Posterior cingulate gyrus (tissue), 11 donors: ENCODE measurements at places on chromosomes 16 and 17.
A peak's percentile ranks its signal among the peaks of the same experiment; 100 is the strongest.

DNA sequence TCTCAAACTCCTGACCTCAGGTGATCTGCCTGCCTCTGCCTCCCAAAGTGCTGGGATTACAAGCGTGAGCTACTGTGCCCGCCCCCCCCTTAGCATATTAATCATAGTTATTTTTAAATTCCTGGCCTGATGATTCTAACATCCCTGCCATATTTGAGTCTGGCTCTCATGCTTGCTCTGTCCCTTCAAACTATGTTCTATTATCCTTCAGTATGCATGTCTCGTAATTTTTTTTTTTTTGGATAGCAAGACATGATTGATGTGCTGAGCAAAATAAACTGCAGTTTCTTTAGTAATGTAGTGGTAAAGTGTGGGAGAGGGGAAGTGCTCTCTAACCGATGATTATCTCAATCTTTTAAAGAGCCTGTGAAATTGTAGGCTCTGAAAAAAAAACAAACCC is 34.3 kb upstream of the TMEM92 start:
- no peak for DNase-seq

GRCh38 chr17:61878984-61879612 is 15.8 kb upstream of the BRIP1 start:
- no peak for DNase-seq

- peak; percentile 70 for DNase-seq
These were observed 61.4 kb downstream of the COG7 start for GRCh38 chr16:23391381-23392222.

DNA sequence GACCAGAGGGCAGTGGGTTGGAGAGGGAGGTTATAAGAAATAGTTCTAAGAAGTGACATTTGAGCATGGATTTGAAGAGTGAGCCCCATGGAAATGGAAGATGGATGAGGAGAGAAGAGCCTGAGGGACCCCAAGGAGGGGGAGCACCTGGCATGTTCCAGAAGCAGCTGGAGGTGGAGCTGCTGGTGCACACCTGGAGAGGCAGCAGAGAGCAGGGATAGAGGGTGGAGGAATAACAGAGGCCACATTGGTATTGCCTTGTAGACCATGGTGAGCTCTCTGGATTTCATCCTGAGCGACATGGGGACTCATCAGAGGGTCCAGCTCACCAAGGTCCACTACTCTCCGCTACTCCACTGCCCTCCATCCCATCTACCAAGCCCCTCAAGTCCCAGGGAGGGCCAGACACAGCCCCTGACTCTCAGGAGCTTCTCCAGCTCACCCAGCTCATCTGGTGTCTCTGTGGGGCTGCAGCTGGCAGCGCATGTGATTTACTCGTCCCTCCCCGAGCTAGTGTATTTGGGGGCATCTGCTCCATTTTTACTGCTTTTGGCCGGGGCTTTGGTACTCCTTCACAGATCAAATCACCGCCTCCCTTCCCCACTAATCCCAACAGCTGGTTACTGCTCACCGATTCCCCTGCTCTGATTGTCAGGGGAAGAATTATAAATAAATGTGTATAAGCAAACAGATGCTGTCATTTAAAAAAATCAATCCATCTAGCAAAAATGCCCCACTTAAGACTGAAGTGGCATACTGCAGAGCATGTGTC is 22.1 kb upstream of the KDM8 start:
- DNase-seq = no peak

DNA sequence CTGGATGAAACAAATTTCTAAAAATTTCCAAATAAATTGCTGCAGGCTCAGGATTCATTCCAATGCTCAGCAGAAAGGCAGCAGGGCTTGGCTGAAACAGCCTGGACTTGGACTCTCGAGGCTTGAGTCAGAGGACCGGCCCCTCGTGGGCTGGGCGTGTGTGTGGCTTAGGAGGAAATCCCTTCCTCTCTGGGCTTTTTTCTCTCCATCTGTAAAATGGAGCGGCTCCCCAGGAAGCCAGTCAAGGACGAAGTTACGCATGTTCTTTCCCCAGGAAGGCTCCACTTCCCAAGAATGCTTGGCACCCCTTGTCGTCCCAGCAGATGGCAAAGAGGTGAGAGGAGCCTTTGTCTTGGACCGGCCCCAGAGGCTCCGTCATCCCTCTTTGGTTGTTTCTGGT is 13.5 kb downstream of the SLC46A1 start:
- DNase-seq = no peak

GRCh38 chr16:85061566-85061965 is 34.0 kb downstream of the KIAA0513 start:
- DNase-seq = no peak

DNA sequence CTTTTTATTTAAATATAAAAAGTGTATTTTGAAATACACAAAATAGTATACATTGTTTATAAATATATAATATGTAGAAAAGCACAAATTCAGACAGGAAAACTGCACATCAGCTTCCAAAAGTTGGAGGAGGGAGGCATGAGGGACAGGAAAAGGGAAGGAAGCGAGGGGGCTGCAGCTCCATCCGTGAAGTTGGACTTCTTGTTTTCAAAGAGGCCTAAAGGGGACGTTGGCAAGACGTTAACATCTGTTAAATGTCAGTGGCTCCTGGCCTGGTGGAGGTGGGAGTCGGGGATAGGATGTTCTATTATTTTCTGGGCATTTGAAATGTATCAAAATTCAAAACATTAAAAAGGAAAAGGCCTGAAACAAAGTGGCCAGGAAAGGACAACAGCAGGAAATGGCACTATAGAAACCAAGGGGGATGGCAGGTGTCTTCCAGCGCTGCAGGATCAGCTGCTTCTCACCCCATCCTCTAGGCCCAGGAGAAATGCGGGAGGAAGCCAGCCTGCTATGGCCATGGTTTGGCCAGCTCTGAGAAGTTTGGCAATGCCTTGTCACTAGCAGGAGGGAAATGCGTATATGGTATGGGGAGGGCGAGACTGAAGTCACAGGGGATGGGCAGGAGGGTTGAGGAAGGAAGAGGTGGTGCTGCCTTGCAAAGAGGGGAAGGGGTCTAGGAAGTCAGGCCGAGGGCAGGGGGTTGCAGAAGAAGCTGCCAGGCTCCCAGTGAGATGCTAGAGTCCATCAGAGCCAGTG is 6.4 kb downstream of the CMTM2 start:
- no peak for DNase-seq

GRCh38 chr16:31182391-31182790 is 2.5 kb downstream of the FUS start:
- peak; percentile 21 for DNase-seq

DNA sequence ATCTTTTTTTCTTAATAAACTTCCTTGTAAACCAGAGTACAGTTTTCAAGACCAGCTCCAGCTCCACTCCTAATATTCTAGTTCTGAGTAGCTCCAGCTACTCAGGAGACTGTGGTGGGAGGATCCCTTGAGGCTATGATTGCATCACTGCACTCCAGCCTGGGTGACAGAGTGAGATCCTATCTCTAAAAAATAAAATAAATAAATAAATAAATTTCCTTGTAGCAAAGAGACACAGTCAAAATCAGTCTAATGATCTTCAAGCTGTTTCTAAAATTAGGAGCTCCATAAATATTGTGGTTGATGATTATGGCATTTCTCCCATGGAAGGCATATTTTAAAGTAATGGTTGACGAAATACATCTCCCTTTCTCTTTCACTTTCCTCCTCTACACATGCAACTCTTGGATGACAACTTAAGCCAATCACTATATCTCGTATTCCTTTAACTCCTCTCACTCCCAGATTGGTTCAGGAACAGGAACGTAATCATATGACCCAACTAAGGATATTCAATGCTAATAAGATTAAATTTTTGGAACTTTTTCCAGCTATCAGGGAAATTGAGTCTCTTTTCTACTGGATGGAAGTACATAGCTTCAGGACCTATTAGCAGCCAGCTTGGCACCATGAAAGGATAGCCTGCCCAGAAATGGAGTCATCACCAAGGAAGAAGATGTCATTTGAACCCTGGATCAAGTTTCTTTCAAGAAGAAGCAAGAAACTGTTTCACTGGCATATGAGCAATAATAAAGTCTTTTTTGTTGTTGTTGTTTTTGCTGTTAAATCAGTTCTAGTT is 42.1 kb upstream of the TAOK1 start:
- no peak for DNase-seq

DNA sequence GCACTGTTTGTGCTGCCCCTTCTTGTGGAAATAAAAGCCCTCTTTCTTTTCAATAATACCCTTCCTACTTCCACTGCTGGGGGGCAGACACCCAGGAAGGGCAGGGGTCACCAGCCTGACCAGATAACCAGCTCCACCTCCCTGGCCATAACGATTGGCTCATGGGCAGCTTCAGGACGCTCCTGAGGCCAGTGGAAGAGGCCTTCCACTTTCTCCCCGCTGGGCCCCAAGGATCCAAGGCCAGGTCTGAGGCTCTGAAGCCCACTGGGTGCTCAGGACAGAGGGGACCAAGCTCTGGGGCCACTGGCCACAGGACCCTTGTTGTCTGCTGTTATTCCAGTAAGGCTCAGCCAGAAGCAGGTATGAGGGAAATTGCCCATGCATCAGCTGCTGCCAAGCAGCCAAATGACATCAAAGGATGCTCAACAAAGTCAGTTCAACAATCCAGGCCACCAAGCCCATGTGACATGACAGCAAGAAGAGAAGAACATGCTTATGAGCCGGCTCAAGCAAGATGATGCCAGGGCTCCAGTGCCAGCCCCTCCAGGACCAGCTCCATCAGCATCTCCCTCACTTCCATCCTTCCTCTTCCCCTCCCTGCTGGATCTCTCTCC is 238.8 kb downstream of the ZNF423 start:
- no peak for DNase-seq

DNA sequence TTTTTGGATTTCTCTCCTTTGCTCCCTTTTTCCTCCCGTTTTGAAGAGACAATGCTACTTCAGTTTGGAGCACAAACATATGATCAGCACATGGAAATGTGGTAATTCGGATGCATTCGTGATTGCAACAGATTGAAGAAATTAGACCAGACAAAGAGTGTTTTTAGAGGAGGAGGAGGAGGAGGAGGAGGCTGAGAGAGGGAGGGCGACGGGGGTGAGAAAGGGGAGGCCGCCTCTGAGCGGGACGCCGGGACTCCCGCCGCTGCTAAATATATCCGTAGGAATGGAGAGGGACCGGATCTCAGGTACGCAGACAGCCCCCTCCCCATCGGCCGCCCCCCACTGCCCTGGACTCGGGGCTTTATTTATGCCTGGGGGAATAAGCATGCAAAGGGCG is 179.3 kb downstream of the SEC14L1 start:
- no peak for DNase-seq

DNA sequence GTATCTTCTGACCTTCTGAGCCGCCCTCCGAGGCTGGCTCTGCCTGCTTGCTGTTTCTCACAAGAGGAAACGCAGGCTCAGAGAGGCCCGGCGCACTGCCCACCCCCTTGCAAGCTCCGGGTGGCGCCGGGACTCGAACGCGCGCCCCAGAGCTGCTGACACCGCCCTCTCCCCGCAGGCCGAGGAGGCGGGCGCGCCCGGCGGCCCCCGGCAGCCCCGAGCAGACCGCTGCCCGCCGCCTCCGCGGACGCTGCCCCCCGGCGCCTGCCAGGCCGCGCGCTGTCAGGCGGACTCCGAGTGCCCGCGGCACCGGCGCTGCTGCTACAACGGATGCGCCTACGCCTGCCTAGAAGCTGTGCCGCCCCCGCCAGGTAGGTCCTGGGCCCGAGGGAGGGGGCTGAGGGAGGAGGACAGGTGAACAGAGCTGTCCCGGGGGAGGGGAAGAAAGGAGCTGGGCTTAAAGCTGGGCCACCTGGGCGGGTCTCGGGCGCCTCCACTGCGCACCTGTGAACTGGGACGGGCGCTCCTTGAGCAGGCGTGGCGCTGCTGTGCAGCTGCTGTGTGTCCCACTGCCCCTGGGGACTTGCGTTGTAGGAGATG is 18.2 kb downstream of the WFDC1 start:
- DNase-seq = peak; percentile 13

GRCh38 chr16:53224951-53225533 is 170.3 kb downstream of the CHD9 start:
- DNase-seq = no peak

GRCh38 chr17:73783945-73784603 is 139.8 kb upstream of the SDK2 start:
- no peak for DNase-seq

DNA sequence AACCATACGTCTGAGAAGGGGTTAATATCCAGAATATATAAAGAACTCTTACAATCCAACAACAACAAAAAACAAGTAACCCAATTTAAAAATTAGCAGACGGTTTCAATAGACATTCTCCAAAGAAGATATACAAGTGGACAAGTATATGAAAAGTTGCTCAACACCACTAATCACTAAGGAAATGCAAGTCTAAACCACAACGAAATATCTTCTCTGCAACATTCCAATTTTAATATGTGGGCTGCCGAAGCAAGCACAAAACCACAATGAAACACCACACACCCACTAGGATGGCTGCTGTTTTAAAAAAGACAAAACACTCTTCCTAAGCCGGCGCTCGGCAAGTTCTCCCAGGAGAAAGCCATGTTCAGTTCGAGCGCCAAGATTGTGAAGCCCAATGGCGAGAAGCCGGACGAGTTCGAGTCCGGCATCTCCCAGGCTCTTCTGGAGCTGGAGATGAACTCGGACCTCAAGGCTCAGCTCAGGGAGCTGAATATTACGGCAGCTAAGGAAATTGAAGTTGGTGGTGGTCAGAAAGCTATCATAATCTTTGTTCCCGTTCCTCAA is 5.9 kb upstream of the SLC13A2 start:
- no peak for DNase-seq

DNA sequence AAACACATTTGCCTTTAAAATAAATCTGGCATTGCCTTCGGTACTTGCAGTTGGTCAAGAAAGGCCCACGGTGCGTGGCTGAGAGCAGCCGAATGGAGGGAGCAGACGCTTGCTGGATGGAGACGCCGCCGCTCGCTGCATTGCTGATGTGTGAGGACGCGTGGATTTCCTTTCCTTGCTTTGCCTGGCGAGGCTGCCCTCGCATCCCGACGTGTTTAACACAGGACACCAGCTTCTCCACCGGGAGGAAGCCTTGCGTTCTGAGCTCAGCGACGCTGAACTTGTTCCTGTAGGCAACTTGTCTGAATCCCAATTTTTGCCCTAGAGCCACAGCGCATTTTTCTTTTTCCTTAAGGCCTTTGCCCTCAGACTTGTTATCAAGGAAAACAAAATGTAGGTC is 45.8 kb downstream of the COX4I1 start:
- no peak for DNase-seq

DNA sequence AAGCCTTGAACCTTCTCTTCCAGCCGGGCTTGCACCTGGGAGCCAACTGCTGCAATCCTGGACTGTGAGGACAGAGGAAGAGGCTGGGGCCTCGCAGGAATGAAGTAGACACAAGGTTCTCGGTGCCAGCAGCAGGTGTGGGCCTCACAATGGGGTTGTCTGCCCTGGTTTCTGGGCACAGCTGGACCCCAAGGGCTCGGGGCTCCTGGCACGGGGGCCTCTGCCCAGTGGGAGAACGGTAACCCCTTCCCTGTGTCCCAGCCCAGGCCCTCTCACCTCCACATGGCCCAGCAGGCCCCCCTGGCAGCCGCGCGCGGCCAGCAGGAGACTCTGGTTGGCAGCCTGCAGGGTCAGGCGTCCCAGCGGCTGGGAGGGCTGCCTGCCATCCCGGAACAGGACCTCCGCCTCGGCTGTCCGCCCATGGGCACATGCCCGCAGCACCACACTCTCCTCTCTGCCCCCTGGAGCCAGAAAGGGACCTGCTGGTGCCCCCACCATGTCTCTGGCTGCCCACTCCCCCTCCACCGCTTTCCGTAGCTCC is 46.9 kb downstream of the RMI2 start:
- DNase-seq = peak; percentile 78
